ENCODE measurements at places on chromosomes 1 and 21.
A peak's percentile ranks its signal among the peaks of the same experiment; 100 is the strongest.

GRCh38 chr1:201212056-201212455, 21.4 kb downstream of the IGFN1 start:
- DNase-seq: no peak

GRCh38 chr1:218499011-218499691, 154.0 kb downstream of the TGFB2 start:
- DNase-seq: no peak

- DNase-seq: no peak
Observed at GRCh38 chr1:200178340-200178739, 150.8 kb downstream of the NR5A2 start.

- DNase-seq: no peak
Observed at GRCh38 chr1:55530749-55531478, 315.8 kb upstream of the USP24 start.

- no peak for DNase-seq
Observed at GRCh38 chr1:44471911-44472453, 66.9 kb downstream of the RNF220 start.

- DNase-seq: no peak
Observed at GRCh38 chr1:65476327-65476726, 55.9 kb downstream of the LEPR start.

DNA sequence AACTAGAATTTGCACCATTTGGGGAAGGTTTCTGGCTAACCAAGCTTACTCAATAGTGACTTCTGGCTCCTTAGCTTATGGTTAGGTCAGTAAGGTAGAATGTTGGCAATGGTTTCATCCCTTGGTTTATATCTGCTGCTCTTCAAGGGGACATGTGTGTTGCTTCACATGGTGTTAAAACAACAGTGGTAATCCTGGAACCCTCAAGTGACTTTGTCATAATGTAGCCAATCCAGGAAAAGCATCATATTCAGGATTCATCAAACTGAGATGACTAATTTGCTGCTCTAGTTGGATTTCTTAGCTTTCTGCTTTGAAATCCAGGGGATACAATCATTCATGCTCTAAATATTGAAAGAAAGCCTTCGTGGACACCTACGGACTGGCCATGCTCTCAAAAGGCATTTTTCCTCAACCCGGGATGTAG, 108.7 kb downstream of the RGL1 start:
- no peak for DNase-seq

- no peak for DNase-seq
Observed at GRCh38 chr1:112399456-112399855, 3.4 kb downstream of the CTTNBP2NL start.

- peak; percentile 86 for DNase-seq
Observed at GRCh38 chr1:19341201-19342061, 29.3 kb downstream of the SLC66A1 start.

DNA sequence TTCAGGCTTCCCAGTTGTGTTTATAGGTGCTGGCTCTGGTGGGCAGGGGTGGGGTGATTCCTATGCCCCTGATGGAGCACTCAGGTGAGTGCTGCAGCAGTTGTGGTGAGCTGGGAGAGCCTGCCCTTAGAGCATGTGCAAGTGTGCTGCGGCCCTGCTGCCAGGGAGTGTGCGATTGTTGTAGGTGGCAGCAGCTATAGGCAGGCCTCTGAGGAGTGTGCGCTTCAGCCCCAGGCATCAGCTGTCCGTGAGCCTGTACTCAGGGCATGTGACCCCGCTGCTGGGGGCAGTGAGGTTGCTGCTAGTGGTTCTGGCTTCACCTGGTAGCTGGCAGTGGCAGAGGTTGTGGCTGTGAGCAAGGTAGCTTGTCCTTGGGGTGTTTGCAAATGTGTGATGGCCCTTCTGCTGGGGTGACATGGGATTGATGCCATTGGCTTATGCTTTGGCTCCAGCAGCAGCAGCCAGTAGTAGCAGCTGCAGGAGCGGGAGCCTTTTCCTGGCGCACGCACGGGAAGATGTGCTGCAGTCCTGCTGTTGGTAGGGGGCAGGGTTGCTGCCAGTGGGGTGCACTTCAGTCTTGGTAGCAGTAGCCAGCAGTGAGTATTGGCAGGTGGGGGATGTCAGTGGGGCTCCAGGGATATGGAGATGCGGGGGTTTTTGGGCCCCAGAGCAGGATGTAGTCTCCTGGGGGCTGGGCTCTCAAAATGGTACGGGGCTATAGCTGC, 37.7 kb downstream of the SYCP1 start:
- DNase-seq: no peak

- peak; percentile 18 for DNase-seq
Observed at GRCh38 chr21:41823166-41823565, 56.0 kb downstream of the PRDM15 start.

DNA sequence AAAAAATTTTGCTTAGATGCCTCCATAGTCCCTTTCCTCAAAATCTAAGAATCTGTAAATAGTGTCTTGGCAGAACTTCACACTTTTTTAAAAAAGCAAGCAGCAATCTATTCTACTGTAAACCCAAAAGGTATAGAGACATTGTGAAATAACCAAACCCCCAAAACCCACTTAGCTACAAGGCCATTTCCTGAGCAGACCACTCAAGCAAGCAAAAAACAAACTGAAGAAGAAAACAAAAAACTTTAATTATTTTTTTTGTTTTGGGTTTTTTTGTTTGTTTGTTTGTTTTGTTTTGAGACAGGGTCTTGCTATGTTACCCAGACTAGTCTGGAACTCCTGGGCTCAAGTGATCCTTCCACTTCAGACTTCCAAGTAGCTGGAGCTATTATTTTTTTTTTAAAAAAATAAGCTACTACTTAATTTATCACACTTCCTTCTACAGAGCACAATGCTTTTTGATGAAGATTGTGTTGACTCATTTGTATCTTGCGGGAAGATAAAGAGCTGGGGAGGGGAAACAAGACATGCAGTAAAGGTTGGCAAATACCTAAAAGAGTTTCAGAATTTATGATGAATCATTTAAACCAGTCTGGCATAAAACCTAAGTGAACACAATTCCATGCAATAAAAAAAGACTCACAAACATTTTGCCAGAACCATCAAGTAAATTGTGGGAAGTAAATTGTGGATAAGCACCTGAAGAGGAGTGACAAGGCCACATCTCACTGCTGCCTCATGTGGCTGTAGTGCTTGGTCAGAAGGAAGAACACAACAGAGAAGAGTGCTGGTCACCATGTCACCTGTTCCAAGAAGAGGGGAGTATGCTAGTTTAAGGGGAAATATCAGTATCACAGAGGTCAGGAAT, 2.7 kb upstream of the PTPN22 start:
- peak; percentile 34 for DNase-seq

- no peak for DNase-seq
Observed at GRCh38 chr1:242585616-242586359, 61.3 kb upstream of the PLD5 start.

GRCh38 chr1:113665071-113665470, 94.2 kb downstream of the PHTF1 start:
- no peak for DNase-seq

DNA sequence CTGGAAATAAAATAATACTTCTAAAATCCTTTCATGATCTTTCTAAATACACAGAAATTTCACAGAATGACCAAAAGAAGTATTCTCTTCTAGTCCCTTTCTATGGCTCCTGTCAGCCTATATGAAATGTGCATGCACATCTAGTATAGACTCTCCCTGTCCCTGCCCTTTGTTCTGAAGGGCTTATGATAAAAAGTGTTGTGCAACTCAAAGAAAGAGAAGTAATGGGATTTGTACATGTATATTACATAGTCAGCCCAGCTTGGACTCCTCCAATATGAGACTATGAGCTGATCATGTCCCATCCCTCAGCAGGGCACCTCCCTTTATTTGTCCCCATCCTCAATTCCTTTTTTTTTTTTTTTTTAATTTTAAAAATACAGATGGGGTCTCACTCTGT, 42.1 kb upstream of the LAX1 start:
- no peak for DNase-seq

GRCh38 chr1:161710560-161710959, 3.5 kb downstream of the FCRLA start:
- no peak for DNase-seq

DNA sequence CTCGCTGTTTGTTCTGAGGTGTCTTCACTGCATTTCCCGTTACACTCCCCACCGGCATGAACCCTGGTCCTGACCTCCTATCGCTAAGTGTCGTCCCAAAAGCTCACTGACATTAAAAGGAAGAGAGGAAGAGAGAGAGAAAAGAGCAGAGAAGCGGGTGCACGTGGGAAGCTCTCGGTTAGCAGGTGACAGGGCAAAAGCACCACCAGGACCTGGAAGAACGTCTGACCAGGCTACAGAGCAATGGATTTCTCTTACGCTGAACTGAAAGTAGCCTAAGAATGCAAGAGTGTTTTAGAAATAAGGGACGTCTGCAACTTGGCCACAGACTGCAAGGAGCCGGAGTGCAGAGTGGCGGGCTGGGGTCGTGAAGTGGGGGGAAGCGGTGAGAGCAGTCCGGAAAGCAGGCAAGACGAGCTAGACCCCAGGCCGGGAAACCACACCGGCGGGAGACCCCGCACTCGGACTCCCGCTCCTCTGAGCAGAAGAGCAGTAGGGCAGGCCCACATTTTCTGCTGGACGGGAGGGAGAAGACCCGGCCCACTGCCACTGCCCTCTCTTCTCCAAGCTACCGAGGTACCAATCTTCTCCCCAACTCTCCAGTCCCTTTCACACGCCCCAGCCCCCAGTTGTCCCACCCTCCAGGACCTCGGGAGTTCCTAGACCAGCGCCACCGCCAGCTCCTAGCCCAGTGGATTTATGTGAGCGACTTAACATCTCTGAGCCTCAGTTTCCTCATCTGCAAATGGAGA, 8.3 kb upstream of the MPZL1 start:
- DNase-seq: peak; percentile 31

DNA sequence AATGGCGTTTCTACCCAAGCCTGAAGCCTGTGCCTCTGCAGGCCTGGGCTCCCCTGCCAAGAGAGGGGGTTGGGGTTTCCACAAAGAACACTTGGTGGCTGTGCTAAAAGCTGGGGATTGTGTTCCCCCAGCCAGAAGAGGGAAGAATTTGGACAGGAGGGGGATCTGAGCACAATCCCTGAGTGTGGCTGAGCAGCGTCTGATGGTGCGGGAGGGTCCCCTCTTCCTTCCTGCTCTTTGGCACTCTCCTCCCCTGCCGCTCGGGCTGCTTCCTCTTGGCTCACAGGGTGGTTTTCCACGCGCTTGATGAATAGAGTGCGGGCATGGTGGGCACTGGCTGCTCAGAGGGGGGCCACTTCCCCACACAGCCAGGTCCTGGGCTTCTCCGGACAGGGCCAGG, 3.7 kb downstream of the GPR37L1 start:
- DNase-seq: no peak

DNA sequence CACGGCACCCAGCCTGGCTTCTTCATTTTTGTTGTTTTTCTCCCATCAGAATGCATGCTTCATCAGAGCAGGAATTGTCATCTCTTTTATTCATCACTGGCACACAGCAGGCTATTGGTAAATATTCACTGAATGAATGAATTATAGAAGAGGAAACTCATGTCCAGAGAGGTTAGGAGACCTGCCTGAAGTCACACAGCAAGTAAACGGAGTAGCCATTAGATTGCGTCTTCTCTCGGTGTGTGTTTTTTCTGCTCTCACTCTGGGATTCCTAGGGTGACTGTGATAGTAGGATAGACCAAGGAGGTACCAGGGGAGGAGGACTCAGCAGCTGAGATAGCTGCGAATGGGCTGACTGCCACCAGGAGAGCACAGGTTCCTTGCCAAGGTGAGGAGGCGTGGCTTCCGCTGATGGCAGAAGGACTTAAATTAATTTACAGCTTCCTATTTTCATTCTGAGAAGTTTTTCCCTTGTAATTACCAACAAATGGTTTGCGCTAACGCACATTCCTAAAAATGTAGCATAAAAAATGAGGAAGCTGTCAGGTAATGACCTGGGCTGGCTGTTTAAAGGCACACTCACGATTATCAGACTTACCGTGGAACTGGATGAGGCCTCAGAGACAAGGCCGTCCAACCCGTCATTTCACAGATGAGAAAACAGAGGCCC, 4.5 kb upstream of the NCMAP start:
- DNase-seq: no peak

DNA sequence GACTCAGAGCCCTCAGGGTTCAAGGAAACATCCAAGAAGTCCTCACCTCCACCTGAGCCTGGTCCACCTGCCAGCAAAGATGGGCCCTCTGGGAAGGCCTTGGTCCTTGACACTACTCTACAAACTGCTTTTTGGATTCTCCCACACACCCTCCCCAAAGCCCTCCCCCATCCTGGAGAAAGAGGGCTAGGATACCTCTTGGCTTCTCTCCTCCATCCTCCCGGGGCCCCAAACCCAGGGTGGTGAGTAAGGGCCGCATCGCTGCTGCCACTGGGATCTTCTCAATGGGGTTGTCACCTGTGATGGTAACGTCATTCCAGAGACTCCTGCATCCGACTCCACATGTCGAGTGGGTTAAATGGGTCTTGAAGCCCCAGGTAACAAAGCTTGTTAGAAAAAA, 26.6 kb downstream of the MATN1 start:
- no peak for DNase-seq

DNA sequence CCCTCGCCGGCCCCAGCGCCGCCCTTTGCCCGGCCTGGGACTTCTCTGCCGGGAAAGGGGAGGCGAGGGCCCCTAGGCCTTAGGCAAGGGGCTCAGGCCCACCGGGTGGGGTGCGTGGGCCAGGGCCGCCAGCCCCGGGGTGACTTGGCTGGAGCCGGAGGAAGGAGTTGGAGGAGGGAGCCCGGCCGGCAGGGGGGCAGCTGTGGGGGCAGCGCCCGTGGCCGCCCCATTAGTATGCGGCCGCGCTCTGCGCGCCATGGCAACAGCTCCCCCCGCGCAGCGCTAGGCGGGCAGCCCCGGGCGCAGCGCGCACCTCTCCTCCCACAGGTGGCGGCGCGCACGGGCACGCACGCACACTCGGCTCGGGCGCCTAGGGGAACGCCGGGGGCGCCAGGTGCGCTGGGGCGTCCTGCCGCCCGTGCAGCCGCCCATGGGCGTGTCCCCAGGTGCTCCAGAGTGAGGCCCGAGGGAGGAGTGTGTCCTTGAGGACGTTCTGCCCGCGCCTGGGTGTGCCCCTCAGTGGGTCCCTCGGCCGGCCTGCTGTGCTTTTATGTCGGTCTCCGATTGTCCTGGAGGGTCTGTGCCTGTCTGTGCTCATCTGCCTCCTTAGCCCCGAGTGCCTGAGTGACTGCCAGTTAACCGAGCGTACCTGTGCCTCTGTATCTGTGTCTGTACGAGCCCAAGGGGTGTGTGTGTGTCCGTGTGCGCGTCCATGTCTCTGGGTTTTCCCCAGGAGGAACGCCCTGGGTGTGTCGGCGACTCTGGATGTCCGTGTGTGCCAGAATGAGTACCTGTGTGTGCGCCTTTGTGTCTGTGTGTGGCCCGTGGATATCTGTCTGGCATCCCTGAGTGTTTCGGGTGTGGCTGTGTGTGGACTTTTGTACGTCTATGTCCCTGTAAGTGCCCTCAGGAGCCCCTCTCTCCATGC, 38.2 kb upstream of the WASF2 start:
- DNase-seq: peak; percentile 55

DNA sequence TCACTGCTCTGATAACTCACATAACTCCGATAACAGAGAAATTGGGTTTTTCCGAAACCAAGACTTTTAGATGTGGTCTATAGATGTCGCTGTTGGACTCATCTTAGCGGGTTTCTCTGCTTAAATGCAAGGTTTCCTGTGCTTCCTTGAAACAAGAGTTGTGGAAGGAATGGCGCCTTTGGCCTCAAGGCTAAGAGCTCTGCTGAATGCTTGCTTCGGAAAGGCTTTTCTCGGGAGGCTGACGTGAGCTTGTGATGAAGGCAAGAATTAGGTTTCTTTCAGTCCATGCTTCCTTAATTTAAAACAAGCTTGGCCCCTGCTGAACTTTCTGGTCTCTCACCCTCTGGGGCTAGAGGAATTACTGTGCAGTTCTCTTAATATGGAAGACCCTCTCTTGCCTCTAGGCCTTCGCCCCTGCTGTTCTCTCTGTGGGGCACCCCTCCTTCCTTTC, 113.5 kb downstream of the MAP3K21 start:
- DNase-seq: peak; percentile 8

- no peak for DNase-seq
Observed at GRCh38 chr1:17286646-17287045, 21.4 kb upstream of the PADI4 start.
